Activated T-helper 17 cell treated with anti-CD3 and anti-CD28 coated beads, Interleukin-2, amount 50 U/mL, for 72 hours (primary cell): ENCODE measurements at places on chromosomes 3 and 15.

DNA sequence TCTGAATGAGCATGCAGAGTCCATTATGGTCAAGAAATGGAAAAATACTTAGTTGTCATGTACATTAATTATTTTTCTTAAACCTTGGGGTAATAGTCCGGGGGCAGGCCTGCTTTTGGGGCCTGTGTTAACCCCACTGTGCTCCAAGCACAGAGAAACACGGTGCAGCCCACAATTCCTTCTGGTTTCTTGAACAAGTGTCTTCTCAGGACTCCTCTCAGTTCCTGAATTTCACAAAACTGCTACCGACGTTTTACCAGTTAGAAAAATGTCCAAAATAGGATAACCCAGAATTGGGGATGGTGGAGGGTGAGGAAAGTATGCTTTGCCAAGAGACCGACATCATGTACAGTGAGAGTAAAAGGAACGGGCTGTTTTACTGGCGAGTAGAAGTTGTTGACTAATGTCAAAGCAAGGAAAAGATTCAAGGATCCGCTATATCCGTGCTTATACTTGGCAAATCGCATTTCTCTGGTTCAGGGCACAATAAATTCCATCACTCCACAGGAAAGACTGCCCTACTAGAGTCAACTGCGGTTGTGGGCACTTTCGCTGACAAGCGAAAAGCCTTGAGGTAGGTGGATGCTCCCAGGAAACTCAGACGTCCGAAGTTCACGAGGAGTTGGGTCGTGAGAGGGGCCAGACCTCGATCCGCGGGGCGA lies 495 bp upstream of the NXPE3 start:
- ATAC-seq = no peak

- no peak for ATAC-seq
Measured at GRCh38 chr3:163916596-163917560, 1161.4 kb downstream of the SI start.

DNA sequence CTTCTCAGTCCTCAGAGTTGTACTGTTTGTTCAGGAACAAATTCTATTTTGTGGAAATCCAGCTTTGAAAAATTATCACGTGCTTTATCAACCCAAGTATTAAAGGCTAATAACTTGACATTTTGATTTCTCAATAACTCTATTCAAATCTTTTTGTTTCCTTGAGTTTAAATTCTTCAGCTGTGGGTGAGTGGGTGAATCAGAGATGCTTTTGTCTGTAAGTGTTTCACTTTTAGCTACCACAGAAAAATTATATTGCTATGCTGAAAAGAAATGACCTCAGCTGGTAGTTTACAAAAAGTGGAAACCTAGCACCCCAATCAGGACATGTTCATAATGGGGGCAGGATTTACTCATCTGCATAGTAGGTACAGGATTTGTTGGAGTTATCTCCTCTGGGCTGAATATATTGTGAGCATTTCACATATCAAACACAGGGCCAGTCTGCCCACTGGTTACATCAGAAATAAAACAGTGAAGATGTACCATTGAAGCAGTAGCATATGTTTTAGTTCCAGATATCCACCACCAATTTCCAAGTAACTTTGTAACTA lies 30.5 kb downstream of the MINDY4B start:
- peak; percentile 44 for ATAC-seq

DNA sequence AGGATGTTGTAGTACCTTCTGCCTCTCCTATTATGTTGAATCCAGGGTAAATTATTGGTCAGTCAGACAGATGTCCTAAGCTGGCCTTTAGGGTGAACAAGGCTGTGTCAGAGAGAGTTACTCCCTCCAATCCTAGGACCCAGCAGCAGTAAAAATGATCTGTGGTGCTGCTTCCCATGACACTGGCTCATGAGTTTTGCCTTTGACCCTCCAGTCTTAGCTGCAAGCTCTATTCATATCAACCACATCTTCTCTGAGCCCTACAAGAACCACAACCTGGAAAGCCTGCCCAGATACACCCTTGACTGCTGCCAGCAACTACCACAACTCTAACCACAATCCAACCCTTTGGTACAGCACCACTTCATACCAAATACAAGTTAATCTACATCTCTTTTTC lies 27.2 kb upstream of the PHLDB2 start:
- ATAC-seq = peak; percentile 80

GRCh38 chr15:66643033-66643432 lies 59.0 kb upstream of the SMAD6 start:
- no peak for ATAC-seq

- ATAC-seq = no peak
Measured at GRCh38 chr3:45127130-45127822, 18.9 kb downstream of the CDCP1 start.

GRCh38 chr3:112818289-112818688 lies 28.4 kb downstream of the CD200R1L start:
- no peak for ATAC-seq

- no peak for ATAC-seq
Measured at GRCh38 chr3:126131881-126132750, 48.2 kb upstream of the SLC41A3 start.

DNA sequence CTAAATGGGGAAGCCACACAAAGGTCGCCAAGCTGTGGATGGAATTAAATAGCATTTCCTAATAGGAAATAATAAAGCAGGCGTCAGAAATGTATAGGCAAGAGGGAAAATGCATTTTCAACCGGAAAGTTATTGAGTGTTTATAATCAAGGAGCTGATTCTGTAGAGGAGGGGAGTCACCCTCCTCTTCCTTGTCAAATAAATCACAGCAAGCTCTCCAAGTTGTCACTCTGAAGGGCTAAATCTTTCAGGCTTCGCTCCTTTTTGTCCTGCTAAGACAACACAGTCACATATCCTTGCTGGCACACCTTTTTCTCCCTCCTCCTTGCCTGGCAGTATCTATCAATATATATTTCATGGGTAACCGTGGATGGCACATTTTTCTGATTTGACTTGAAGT lies 338.4 kb downstream of the SATB1 start:
- ATAC-seq = no peak

DNA sequence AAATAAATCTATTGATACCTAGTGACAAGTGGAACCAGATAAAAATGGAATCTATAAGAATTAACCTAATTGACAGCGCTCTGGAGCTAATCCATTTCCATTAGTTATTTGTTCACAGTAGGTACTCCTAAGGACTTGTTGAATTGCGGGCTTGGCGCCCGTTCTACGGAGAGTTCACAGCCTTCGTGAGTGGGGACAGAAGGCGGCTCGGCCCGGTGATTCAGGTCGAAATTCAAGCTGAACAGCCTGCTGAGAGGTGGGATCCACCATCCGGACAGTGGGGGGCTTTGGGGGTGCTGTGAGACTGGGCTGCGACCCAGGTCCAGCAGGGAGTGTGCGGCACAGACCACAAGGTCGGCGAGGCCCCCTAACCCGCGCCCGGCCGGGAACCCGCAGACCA lies 779 bp upstream of the CTNNB1 start:
- ATAC-seq = peak; percentile 1
